ENCODE measurements at places on chromosomes 3 and 15.
A peak's percentile ranks its signal among the peaks of the same experiment; 100 is the strongest.

GRCh38 chr3:113156816-113157333, 54.5 kb upstream of the BOC start:
- no peak for DNase-seq

GRCh38 chr15:85646538-85647091, 148.1 kb downstream of the KLHL25 start:
- peak; percentile 18 for DNase-seq

DNA sequence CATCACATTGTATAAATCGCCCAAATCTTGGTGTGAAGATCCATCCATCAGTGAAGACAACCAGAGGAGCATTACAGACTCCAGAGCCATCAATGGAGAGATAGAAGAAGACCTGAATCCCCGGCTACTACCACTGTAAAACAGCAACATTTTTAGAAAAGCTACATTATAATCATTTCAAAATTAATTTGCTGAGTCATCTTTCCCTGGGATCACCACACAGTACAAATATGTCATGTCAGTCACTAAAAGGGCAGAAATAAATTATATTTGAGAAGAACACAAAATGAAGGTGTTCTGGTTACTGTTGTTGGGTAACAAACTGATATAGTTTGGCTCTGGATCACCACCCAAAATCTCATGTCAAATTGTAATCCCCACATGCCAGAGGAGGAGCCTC, 218.5 kb upstream of the STT3B start:
- DNase-seq: no peak

DNA sequence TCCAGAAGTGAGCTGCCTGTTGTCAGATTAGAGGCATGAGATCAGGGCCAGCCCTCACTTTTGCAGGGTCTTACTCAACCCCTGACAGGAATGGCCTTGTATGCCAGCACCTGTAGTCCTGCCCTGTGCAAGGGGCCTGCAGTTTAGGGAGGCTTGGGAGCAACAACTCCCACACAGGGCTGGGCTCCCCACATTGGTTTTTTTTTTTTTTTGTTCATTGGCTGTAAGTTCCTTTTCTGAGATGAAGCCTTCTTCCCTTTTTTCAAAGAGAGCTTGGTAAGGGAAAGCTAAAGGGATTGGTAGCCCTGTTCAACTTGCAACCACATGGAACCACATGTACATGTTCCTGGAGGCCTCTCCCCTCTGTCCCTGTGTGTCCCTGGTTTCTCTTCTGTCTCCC, 46.4 kb downstream of the TNFAIP8L3 start:
- DNase-seq: peak; percentile 82

DNA sequence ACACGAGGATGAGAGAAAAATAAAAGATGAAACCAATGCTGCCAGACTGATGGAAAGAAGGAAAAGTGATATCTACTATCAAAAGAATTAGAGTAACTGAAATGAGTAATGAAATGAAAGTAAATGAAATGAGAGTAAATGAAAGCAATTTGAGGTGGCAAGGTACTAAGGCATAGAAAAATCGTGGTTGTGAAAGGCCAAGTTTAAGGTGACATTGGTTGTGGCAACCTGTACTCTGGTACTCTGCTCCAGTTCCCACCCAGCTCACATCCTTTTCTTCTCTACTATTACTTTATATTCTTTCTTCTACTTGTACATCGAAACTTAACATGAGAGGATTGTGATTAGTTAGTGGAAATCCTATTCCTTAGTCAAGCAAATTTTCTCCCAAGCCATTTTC, 10.1 kb downstream of the RFX7 start:
- DNase-seq: no peak

DNA sequence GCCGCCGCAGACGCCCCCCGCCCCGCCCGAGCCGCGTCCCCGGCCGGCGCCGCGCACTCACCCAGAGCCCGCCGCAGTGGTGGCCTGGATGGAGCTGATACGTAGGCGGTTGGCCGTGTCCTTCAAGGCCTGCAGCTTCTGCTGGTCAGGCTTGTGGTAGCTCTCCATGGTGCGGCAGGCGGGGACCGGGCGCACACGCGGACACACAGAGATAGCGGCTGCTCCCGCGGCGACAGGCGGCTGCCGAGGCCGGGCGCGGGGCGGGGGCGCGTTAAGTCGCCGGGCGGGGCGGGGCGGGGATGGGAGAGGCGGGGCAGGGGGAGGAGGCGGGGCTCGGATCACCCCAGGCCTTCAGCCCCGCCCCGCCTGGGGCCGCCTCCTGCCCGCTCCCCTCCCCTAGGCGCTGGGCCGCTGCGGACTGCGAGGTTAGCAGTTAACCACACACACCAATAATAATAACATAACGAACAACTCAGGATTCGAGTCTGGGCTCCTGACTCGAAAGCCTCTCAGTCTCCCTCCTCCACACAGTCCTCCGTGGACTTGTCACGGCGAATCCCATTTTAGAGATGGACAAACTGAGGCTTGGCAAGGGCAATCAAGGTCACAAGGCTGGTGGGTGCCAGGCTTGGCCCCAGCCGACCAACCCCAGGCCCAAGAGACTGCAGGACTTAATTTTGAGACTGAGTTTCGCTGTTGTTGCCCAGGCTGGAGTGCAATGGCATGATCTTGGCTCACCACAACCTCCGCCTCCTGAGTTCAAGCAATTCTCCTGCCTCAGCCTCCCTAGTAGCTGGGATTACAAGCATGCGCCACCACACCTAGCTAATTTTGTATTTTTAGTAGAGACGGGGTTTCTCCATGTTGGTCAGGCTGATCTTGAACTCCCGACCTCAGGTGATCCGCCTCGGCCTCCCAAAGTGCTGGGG, at the start of gene TKT:
Gene TKT, minus strand, starts transcription at position 248 of the 929 bp plus-strand sequence. Its CDS starts 80 bp downstream, at position 168.
- peak; percentile 92 for DNase-seq

GRCh38 chr15:51837792-51838251, 8.4 kb downstream of the TMOD3 start:
- peak; percentile 20 for DNase-seq

DNA sequence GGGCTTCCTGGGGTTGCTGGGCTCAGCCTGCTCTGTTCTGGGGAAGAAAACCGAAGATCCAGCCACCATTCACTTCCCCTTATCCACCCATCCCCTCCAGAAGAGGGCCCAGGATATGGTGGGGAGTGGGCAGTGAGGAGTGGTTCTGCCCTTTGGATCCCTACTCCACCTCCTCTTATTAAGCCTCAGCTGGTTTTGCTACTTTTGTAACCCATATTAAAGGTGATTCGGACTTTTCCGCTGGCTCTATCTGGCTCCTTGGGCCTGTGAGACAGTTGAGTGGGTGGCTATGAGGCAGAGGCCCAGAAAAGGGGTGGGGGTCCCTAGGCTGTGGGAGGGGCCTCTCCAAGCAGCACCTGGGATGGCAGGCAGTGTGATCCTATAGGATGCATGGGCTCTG, 33.8 kb downstream of the NBEAL2 start:
- DNase-seq: no peak

DNA sequence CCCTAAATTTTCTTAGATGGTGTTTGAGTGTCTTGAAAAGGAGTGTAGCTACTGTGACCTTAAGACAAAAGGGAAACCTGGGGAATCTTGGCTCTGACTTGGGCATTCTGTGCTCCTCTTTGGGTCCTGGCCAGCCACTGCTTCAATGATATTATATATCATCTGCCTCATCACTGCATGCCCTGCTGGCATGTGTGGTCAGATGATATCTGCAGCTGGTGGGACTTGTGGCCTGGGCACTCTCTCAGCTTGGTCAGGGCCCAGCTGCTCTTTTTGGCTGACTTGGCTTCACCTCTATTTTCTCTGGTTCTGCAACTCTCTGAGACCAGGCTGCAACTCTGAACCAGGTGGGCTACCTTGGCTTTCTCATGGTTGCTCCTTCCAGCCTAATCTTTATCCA, 446.1 kb upstream of the RARB start:
- no peak for DNase-seq

- DNase-seq: no peak
Measured at GRCh38 chr15:56741541-56741940, 8.2 kb upstream of the ZNF280D start.

- no peak for DNase-seq
Measured at GRCh38 chr15:51447855-51448621, 106.6 kb downstream of the GLDN start.

Measured in NB4 (cell line).